ENCODE measurements at places on chromosomes 7 and 10.

GRCh38 chr7:66357087-66357486 lies 152.0 kb downstream of the TPST1 start:
- no peak for DNase-seq

DNA sequence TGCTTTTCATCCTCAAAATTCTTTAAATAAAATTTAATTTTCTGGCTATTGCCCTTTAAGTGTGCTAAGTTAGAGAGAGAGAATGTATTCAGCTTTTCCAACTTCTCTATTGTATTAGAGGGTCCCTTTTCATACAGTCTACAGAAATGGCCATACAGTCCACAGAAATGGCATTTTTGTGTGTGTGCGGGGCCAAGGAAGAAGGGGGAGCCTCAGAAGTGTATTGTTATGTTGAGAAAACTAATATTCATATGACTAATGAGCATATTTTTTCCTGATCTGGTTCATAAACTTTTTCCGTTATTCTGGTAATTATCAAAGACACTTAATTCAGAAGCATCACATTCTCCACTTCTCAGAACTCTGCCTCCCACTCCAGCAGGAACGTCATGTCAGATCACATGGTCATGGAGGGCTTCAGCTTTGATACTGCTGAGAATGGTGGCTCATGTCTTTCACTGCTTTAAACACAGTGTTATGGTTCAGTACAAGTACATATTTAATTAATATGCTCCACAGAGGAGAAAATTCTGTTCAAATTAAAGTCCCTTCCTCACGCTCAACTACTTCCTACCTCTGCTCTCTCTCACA lies 37.1 kb downstream of the ELMO1 start:
- no peak for DNase-seq

GRCh38 chr7:77799078-77799964 lies 748 bp downstream of the PHTF2 start:
- DNase-seq, result peak; percentile 33

DNA sequence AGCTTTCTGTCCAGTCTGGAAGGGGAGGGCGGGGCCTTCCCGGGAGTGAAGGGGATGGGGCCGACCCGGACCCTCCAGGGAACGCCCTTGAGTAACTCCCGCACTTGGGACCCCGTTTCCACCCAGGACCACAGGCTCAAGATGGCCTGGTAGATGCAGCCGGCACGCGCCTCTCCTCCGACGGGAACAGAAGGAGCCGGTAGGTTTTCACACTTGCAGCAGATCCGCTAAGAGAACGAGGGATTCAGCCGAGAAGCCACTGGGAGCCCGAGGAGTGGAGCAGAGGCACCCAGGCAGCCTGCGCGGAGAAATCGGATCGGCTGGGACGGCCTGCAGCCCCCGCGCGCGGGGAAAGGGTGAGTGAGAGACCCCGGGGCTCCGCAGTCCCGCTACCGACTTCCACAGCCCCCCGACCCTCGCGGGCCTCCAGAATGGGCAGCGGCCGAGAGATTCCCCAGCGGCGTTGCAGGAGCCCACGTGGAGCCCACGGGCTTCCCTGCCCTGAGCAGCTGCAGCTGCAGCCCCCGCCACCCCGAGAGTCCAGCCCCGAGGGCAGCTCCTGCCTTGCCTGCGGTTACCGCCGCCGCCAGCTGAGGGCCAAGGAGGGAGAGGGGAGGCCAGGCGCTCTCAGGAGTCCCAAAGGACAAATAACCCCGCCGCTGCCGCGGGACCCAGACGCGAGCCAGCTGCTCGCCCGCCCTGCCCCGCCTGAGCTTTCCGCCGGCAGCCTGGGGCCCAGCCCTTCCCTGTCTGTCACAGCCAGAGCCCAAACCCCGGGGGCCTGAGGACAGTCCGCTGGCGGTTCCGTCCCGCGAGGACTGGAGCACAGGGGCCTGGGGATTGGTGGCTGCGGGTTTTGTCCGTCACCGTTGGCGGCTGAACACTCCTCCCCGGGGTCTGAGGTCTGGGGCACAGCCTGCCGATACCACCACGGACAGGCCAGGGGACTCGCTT lies 21.8 kb downstream of the IFT22 start:
- no peak for DNase-seq

DNA sequence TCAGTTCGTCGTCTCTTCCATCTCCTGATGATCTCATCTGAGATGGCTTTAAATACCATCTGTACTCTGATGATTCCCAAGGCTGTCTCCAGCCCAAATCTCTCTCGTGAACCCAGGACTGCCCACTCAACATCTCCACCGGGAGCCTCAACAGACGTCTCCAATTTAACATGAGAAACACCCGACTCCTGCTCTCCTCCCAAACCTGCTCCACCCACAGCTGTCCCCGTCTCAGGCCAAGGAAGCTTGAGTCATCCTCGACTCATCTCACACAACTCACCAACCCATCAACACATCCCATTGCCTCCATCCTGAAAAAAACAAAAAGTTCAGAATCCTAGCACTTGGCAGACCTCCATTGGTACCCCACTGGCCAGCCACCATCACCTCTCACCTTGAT lies 29.7 kb upstream of the CALN1 start:
- no peak for DNase-seq

GRCh38 chr10:25758511-25758910 lies 175.5 kb upstream of the MYO3A start:
- no peak for DNase-seq

DNA sequence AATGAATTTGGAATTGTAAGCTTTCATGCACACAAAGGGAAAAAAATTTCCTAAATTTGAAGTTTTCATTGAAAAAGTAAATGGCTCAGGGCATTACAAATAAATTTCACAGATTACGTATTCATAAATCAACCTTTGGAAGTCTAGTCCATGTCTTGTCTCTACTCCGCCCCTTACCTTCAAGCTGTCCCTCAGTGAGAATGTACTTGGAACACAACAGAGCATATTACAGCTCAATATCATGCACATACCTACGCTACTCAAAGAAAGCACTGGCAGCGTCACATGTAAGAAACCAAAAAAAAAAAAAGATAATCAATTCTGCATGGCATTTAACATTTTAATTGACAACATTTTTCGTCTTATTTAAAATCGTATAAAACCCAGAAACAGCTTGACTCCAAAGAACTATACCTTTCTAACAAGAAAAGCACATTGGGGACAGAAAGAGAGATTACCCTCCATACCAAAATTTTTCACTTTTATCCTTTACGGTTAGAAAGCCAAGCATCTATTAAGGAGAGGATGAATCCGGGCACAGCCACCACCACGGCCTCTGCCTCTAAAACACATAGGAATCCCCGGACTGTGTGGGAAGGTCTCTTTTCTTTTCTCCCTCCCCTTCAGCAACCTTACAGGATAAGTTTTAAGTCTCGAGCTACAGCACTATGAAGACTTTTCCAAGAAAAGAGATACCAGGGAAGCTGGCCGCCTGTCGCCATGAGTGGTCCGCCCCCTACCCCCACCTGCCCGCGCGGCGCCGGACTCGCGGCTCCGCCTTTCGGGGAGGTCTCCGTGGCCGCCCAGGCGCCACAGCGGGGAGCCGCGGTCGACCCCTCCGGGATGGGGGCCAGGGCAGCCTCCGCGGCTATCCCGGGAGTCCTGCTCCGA lies 1.1 kb downstream of the JMJD1C start:
- no peak for DNase-seq

DNA sequence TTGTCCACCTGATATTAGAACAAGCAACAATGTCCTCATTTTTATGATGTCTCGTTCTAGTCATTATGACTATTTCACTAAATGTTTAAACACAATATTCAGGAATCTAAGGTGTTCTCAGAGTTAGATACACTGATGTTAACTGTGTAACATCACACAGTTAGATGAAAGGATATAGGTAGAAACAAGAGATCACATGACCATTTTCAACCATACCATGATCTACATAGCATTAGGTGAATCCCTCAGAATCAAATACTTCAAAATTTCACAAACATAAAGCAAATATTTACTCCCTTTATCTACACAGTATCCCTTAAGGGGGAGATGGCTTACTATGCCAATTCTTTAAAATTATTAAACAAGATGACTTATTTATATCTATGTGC lies 90.3 kb downstream of the ANK3 start:
- no peak for DNase-seq

GRCh38 chr10:125555743-125556142 lies 127.2 kb downstream of the TEX36 start:
- no peak for DNase-seq

- DNase-seq, result no peak
Observed at GRCh38 chr10:10629512-10629911, 388.2 kb upstream of the CELF2 start.

DNA sequence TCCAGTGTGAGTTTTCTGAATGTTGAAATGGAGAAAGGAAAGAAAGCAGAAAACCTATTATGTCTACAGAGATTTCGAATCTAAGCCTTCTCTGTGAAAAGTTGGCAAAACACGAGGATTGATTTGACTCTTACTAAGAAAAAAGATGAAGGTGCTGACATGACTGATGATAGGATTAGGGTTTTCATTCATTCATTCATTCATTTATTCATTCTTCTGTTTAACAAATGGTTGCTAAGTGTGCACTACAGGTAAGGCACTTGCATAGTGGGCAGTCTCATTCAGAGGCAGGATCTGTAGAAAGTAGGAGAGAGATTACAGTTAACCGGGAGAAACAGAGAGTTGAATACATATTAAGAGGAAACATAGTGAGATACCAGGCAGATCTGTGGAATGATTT lies 137.1 kb downstream of the ZNF365 start:
- DNase-seq, result no peak

- peak; percentile 56 for DNase-seq
Observed at GRCh38 chr7:95730493-95731280, 41.7 kb upstream of the DYNC1I1 start.

DNA sequence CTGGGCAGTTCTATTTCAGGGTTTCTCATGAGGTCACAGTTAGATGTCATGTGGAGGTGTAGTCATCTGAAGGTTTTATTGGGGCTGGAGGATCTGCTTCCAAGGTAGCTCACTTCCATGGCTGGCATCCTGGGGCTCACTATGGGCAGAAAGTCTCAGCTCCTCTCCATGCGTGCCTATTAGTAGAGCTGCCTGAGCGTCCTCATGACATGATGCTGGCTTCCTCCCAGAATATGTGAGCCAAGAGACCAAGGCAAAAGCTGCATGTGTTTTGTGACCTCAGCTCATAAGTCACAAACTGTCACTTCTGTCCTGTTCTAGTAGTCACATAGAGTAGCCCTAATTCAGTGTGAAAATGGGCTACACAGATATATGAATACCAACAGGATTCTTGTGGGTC lies 524.4 kb downstream of the SUGCT start:
- DNase-seq, result no peak

- DNase-seq, result no peak
Observed at GRCh38 chr10:106226142-106226541, 938.4 kb downstream of the SORCS1 start.

- DNase-seq, result no peak
Observed at GRCh38 chr7:114662002-114662677, 247.5 kb downstream of the FOXP2 start.

GRCh38 chr7:141679014-141679413 lies 23.0 kb downstream of the DENND11 start:
- DNase-seq, result no peak

- DNase-seq, result no peak
Observed at GRCh38 chr10:85008488-85009184, 680.2 kb downstream of the CCSER2 start.
